Renal cortex interstitium (tissue), 15 donors: ENCODE measurements at places on chromosomes 7 and 10.

DNA sequence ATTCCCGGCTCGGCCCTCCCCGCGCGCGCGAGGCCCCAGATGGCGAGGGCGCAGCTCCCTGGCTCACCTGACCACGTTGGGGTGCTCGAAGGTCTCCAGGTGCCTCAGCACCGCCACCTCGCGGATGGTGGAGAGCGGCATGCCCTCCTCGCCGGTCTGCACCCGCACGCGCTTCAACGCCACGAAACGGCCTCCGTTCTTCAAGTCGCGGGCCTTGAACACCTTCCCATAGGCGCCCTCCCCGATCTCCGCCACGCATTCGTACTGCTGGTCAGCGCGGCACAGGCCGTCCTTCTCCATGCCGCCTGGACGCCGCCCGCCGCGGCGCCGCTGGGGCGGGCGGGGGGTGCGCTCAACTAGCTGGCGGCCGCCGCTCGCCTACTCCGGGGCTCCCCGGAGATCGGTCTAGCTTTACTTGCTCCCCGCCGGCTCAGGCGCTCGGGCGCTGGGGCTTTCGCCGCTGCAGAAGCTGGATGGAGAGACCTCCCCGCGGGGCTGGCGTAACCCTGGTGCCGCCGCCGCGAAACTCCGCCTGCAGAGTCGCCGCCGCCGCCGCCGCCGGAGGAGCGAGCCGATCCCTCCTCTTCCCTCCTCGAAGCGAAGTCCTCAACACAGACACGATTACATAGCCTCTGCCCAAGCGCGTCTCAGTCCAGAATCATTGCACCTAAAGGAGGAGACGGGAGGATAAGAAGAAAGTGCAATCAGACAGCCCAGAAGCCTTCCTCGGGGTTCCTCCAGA, 3.2 kb downstream of the CDK6 start:
- DNase-seq, result peak; percentile 79

DNA sequence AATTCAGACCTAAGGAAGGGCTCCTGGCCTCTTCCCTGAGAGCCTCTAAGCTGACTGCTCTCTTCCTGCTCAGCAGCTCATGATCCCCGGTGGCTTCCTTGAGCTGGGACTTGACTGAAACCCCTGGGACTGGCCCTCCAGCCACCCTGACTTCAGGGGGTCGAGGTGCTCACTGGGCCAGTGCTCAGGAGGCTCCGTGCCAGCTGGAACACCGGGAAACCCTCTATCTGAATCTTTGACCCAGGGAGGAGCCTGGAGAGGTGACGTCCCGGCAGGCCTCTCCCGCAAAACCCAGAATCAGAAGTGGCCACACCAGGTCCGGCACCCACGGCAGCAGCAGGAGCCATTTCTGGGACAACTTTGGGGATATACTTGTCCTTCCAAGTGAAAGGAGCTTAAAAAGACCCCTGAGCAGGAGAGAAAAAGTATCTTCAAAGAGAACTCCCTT, 110.7 kb downstream of the WDR37 start:
- no peak for DNase-seq

- DNase-seq, result no peak
Measured at GRCh38 chr10:46304062-46304461, 17.3 kb downstream of the ANTXRL start.

DNA sequence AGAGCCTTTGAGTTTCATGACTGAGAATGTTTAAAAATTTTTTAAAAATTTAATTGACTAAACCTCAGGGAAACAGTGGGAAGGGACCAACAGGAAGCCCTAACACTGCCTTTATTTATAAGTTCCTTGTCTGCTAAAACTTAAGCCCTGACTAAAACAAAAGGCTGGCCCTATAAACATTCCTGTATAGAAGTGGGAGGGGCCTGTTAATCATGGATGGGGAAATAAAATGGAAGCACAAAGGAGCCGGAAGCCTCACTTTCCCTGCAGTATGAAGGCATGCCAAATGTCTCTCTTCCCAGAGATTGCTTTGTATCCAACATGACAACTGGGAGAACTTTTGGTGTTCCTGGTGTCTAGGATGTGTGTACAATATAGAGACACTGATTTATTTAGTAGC, 66.0 kb downstream of the VPS50 start:
- no peak for DNase-seq

DNA sequence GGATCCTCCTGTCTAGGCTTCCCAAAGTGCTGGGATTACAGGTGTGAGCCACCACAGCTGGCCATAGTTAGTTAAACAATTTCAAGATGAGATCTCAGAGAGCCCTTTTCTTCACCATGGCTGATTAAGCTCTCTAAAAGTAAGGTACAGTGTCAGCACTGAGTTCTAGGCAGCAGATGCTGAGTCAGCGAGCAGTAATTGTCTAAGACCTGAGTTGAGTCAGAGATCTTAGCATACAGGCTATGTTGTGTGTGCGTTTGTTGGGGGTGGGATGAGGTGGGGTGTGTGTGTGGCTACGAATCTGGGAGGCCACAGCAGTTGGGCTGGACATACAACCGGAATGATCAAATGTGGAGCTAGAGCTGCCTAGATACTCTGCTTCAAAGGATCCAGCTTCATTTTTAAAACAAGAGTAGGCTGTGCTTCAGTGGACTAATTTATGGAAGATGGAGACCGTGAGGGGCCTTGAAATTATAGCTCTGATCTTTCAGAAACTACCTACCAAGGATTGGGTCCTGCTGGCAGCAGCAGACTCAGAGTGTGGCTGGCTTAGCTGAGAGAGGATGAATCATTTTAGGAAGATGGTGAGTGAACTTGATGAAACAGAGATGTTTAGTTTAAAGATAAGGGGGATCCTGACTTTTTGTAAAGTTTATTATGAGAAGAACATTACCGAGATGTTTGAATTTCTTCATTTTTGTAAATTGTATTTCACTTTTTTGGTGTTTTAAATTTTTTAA, 17.5 kb upstream of the MTPN start:
- DNase-seq, result no peak

- no peak for DNase-seq
Measured at GRCh38 chr10:13518076-13518692, 10.6 kb downstream of the BEND7 start.

GRCh38 chr7:147081117-147081516, 964.5 kb downstream of the CNTNAP2 start:
- DNase-seq, result no peak

- no peak for DNase-seq
Measured at GRCh38 chr10:35463105-35463867, 127.0 kb downstream of the CCNY start.
